ENCODE measurements at places on chromosomes 3 and 15. TPM values are rescaled to one million over a fixed set of nuclear protein-coding genes. Genes with fewer than 3 reads are reported as not detected.

Gene GRK7
- not detected for total RNA-seq

Gene TRIM71
- not detected for total RNA-seq

Gene FANCD2
- total RNA-seq: 71.5 TPM

- DNase-seq: no peak
These were observed 44.9 kb upstream of the MANF start for GRCh38 chr3:51340013-51340829.

DNA sequence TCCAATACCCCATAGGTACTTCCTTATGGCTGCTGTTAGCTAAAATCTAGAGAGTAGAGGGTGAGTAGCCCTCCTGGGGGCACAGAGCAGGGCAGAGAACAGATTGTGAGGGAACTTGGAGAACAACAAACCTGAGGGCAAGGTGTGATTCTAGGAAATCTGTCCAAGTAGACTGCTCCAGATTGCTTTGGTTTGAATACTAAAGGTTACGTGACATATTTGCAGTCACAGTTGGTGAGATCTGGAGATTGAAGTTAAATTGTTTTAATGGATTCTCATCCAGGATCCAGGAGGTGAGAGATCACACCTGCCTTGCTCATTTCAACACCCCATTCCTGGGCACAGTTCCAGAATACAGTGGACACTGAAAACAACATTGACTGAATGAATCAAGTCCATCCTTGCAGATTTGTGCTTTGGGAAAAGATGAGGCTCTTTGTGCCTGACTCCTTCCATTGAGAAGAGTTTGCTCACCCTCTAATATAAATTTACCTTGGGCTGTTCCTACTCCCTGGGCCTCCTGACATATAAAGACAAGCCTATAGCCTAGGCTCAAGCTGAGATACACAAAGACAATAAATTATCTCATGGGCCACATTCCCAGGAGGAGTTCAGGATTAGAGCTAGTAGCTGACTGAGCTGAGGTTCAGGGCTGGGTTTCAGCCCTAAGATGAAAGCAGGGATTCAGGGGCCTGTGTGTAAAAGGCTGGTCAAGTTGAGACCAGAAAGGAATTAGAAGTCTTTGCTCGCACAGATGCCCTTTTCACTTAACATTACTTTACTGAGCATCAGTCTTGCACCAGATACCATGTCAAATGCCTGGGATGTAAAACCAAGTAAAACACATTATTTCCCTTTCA lies 400.9 kb upstream of the MCTP2 start:
- DNase-seq: no peak

Gene GREM1
- total RNA-seq: not detected

Gene NTRK3
- total RNA-seq: not detected

Gene CDV3
- 195 TPM for total RNA-seq

- DNase-seq: no peak
These were observed 22.3 kb downstream of the CD200 start for GRCh38 chr3:112355307-112355687.

Gene NEK11
- 0.58 TPM for total RNA-seq

- DNase-seq: no peak
These were observed 128.9 kb downstream of the MCTP2 start for GRCh38 chr15:94360251-94360685.

DNA sequence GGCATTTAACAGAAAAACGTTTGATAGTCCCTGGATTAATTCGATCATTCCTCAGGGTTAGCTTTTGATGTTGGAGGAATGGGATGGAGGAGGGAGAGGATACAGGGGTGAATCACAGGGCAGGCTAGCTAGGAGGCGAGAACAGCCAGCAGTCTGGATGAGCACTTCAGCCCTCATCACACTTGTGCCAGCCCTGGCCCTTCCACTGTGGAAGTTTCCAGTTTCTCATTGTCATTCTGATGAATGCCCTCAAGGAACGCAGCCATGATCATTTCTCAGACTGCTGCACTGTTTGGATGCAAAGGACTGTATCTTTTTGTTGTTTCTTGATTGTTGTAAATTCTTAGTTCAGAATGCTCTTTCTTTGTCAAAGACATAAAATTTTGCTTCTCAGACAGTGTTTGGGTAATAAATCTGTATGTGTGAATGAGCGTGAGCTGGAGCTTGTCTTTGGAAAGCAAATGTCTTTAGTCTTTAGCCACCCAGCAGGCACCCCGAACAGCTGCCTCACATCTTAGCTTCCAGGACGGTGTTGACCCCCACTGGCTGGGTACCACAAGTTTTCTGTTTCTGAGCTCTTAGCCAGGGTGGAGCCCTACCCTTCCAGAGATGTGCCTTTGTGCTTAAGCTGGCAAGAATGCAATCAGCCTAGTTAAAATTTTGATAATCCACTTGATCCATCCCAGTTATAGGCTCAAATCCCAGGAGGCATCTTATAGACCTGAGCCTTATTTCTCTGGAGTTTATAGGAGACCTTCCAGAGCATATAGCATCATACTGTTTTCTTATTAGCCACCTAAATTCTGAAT lies 121.1 kb downstream of the PDCD6IP start:
- no peak for DNase-seq

DNA sequence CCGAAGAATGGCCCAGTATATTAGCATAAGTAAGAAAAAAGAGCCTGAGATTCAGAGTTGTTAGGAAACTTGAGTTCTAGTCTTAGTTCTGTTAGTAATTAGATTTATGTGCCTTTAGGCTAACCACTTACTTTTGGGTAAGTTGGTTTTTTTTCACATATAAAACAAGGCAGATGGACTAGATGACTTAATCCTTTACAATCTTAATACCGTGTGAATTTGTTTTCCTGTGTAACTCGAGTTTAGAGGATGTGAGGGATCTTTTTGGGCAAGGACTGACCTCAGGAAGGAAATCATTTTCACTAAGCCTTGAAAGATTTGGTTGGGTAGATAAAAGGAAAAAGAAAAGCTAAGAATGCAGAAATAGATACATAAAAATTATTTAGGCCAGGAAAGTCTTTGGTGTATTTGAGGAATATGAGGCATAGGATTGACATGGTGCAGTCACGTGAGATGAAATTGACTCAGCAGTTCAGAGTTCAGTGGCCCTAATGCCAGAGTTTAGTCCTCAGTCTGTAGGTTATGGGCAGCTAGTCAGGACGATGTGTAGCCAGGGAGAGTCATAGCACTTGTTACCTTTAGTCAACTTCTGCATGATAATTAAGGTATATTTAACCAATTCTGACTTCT lies 34.6 kb downstream of the PAK2 start:
- no peak for DNase-seq

Gene CCDC80
- not detected for total RNA-seq

- no peak for DNase-seq
These were observed 130.6 kb downstream of the SMAD6 start for GRCh38 chr15:66832664-66833063.

GRCh38 chr3:20194793-20195460 lies 8.9 kb upstream of the SGO1 start:
- DNase-seq: no peak

Gene OTOL1
- total RNA-seq: not detected

GRCh38 chr3:158794936-158795518 lies 6.8 kb upstream of the MFSD1 start:
- DNase-seq: no peak

Gene LSMEM2
- not detected for total RNA-seq

DNA sequence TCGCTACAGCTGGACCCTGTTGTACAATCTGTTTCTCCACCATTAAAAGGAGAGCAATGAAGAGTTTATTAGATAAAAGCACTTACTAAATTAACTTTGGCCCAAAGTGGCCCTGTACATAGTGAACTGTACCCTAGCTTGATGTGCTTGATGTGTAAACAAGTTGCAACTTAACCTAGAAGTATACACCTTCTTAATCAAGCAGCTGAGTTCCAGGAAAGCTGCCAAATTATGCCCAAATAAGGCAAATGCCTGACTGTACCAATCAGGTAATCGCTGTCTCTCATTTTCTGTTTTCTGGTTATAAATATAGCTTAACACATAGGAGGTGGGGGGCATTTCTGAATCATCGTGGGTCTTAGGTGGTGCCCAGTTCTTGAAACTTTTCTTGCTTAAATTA lies 704.8 kb upstream of the CBLB start:
- no peak for DNase-seq

GRCh38 chr3:150277444-150277843 lies 130.7 kb upstream of the TSC22D2 start:
- no peak for DNase-seq

Gene DAPK2
- 1.3 TPM for total RNA-seq

Gene STAB1
- total RNA-seq: 0.05 TPM

DNA sequence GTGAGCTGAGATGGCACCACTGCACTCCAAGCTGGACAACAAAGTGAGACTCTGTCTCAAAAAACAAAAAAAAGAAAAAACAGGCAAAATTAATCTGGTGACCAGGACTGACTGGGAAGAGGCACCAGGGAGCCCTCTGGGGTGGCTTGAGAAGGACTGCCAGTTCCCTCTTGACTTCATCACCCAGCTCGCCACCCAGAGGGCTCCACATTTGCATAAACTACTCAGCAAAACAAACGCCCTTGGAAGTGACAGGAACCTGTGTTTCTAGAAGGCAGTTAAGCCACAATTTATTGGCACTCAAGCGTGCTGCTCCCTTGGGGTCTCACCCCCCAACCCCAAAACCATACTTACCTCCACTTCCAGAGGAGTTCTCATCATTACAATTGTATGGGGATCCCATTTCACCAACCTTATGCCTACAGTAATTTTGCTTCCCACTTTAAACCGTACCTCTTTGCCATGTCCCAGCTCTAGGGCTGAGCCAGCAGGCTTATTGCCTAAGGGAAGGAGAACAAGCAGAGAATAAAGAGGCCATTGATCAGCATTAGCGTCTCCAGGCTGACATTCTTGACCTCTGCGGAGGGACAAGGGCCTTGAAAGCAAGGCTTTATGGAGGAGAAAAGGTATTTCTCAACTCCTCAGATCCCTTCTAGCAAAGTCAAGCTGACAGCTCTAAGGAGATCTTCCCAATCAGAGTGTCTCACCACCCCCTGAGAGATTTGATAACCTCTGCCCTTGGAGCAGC lies 357.4 kb downstream of the SHQ1 start:
- no peak for DNase-seq

DNA sequence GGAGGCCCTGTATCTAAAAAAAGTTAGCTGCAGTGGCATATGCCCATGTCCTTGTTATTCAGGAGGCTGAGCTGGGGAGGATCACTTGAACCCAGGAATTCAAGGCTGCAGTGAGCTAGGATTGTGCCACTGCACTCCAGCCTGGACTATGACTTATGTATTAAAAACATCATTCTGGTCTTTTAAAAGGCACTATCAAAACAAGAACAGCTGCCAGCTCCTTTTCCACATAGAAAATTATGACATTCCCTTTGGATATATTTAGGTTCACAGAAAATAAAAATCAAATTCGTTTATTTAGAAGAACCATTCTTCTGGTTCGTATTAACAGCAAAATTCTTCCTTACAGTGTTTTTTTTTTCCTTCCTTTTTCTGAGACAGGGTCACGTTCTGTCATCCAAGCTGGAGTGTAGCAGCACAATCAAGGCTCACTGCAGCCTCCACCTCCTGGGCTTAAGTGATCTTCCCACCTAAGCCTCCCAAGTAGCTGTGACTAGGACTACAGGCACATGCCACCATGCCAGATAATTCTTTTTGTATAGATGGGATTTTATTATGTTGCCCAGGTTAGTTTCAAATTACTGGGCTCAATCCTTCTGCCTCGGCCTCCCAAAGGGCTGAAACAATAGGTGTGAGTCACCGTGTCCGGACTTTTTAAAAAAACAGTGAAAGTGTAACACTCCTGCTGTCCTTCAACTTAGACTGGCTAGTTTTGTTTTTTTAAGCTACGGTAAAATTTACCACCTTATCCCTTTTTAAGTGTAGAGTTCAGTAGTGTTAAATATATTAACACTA lies 13.9 kb downstream of the ICE2 start:
- DNase-seq: no peak

Gene DCLK3
- total RNA-seq: not detected

Gene MESP1
- 2.4 TPM for total RNA-seq

GRCh38 chr3:8768364-8769087 lies 887 bp downstream of the OXTR start:
- peak; percentile 22 for DNase-seq

DNA sequence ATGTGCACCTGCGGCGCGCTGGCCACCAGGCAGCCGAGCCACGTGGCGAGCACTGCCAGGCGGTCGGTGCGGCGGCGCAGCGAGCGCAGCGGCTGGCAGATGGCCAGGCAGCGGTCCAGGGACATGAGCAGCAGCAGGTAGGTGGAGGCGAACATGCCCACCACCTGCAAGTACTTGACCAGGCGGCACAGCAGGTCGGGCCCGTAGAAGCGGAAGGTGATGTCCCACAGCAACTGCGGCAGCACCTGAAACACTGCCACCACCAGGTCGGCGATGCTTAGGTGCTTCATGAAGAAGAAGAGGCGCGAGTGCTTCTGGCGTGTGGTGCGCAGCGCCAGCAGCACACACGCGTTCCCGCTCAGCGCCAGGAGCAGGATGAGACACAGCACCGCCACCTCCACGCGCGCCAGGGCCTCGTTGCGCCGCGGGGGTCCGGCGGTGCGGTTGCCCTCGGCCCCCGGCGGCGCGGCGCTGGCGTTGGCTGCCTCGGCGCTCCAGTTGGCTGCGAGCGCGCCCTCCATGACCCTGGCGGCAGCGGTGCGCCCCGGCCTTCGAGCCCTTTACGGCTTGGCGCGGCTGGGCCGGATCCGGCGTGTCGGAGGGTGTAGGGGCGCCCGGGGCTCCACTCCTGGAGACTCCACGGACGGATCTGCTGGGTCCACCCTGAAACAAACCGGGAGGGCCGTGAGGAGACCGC lies 1.6 kb downstream of the OXTR start:
- DNase-seq: peak; percentile 37

DNA sequence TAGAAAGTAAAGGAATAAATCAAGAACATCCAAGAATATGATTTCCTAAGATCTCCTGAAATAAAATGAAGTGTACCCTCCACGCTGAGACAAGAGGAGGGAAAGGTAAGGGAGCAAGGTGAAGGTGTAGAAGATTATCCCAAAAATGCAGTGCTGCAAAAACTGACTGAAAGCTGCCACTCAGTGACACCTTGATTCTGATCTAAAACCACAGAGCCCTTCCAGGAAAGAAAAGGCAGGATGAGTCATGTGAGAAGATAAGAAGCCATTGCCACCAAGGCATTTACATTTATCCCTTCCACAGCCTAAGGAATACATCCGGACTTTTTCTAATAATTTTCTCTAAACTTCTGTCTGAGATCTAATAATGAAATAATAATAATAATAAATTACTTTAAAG lies 49.9 kb downstream of the IGSF11 start:
- DNase-seq: no peak

- no peak for DNase-seq
These were observed 163.1 kb downstream of the CNTN4 start for GRCh38 chr3:2261747-2262146.

Gene ASB14
- not detected for total RNA-seq

DNA sequence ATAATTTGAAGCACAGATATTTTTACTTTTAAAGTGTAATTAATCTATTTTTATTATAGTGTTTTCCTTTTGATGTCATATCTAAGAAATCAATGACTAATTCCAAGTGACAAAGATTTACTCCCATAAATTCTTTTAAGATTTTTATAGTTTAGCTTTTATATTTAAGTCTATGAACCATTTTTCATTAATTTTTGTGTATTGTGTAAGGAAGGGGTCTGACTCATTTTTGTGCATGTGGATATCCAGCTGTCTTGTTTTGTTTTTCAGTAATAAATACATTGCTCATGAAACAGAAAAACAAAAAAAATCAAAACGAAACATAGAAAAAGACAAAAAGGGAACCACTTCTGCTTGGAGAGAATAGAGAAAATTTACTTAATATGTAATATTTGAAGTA lies 145.1 kb downstream of the EPHA6 start:
- DNase-seq: no peak

Gene CPLX3
- not detected for total RNA-seq

Gene TLR9
- total RNA-seq: 0.79 TPM
